ENCODE measurements at places on chromosomes 4 and X.
A peak's percentile ranks its signal among the peaks of the same experiment; 100 is the strongest.

GRCh38 chr4:151753056-151753455 lies 7.8 kb downstream of the GATB start:
- DNase-seq: peak; percentile 11

GRCh38 chr4:173501592-173502150 lies 28.4 kb downstream of the HAND2 start:
- no peak for DNase-seq

- no peak for DNase-seq
These were observed 219.9 kb upstream of the PACRGL start for GRCh38 chr4:20480165-20480947.

DNA sequence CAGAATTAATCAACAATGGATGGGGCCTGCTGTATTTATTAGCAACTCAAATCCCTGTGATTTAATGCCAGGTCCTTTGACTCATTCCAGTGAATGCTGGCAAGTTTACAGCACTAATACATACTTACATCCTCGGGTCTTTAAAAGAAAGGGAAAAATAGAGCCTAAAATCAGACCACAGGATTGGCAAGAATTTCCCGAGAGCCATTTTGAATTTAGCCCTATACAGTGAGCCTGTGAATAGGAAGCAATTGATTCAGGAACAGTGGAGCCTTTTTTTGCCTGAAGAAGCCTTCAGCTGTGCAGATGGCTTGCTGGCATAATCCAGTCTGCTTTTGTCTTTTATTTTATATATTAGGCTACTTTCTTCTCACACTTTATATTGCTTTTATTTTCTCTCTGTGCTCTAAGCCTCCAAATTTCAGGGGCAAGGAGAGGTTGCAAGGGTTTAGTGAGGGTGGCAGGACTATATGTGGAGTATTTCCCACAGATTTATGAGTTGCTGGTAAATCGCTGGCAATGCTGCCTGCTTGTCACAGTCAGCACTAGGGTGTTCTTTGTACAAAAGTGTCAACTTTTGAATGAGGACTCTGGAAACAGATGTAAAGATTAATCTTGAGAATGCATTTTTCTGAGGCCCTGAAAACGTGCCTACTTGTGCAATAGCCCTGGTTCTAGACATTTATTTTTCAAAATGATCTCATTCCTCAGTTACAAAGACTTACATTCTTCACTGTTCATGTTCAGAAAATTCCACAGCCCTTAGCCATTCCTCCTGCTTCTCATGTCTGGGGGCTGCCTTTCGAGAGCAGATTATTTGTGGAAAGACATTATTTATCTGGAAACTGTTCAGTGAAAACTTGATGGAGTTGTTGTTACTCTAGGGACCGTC lies 303.5 kb downstream of the SPRY1 start:
- DNase-seq: no peak

DNA sequence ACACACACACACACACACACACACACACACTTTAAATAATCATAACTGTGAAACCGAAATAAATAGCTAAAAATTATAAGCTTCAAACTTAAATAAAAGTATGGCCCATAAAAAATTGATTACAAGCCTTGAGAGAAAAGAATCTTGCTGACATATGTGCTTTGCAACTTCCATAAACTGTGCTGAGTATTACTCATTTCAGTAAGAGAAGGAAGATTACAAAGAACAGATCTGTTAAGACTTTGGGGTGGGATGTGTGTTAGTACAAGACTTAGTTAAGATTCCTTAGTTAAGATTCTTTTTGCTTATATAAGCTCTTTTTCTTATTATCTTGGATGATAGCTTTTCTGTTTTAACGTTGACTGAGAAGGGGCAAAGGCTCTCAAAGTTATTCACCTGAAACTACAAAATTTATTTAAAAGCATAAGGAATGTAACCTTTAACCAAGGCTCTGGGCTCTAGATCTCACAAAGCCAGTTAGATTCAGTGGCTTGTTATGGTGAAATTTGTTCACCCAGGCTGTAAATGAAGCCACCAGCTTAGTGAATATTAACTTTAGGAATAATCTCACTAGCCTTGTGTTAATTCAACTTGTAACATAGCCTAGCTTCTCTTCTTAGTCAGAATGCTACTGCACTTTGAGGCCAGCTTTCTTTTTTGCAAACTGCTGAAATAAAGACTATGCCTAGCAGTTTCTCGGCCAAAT lies 58.2 kb downstream of the ARSJ start:
- DNase-seq: no peak

GRCh38 chr4:182222766-182223165 lies 20.4 kb upstream of the TENM3 start:
- DNase-seq: no peak

- no peak for DNase-seq
These were observed 20.3 kb upstream of the HMX1 start for GRCh38 chr4:8891646-8892555.

GRCh38 chr4:169099771-169100180 lies 89.7 kb upstream of the CBR4 start:
- no peak for DNase-seq

DNA sequence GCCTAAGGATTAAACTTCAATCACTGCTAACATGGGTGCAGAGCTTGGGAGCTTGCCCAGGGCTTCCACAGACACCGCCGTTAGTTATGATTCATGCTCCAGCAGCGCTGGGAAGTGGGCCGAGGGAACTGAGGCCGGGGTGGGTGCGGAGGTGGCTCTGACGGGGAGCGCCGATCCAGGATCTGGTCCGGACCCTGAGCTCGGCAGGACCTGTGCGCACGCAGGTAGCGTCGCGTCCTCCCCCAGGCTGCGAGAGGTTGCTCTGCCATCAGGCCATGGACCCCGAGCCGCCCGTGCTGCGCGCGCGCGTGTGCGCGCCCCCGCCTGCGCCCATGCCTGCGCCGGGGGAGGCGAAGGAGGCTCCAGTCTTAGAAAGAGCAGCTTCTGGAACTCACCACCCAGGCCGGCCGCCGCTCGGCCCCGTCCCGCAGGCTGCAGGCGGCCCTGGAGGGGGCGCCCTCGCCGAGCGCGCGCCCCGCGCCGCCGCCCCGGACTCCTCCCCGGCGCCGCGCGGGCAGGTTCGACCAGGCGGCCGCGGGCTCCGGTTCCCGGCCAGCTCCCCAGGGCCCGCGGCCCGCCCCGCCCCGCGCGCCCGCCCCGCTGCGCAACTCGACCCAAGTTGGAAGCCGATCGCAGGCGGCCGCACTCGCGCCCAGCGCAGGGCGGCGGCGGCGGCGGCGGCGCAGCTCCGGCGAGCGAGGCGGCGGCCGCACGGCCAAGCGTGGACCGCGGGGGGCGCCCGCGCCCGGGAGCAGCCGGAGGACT lies 732 bp upstream of the ADRA2C start:
- no peak for DNase-seq

- no peak for DNase-seq
These were observed 7.6 kb upstream of the PCDH19 start for GRCh38 chrX:100417681-100418080.

GRCh38 chr4:142265536-142265935 lies 580.6 kb downstream of the INPP4B start:
- DNase-seq: peak; percentile 56

DNA sequence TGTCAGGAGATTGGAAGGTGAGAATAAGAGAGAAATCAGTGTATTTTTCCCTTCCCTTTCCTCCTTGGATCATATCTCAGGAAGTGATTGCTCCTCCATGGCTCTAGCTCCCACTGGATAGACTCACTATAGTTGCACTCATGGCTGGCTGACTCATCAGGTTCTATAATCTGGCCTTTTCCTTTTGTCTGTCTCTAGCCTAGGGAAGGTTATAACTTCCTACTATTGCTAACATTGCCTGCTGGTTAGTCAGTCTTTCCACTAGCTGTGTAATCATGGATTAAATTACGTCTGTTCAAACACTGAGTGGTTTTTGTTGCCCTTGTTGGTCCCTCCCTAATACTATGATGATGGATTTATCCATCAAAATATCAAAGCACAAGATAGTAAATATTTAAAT lies 195.5 kb upstream of the VEGFC start:
- DNase-seq: no peak

DNA sequence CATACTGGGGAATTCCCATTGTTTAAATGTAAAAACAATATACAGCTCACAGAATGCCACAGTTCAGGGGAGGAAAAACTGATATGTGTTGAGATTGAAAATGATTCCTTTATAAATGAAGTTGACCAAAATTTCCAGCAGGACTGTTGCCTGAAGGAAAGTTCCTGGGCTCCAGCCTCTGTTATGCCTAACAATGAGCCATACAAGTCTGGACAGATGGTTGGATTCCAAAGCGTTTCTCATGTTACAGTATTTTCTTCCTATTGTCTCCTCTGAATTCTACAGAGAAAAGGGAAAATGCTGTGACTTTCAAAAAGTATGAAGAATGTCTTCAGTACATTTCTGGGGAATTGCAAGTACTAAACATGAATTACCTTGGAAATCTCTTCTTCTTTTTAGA lies 73.3 kb downstream of the ALPK1 start:
- no peak for DNase-seq
